MG63 (cell line): ENCODE measurements at places on chromosomes 2 and 18. TPM values are rescaled to one million over a fixed set of nuclear protein-coding genes. Genes with fewer than 3 reads are reported as not detected.

GRCh38 chr18:11987527-11987926 is 6.2 kb downstream of the IMPA2 start:
- DNase-seq: no peak

GRCh38 chr2:235139956-235140800 is 188.4 kb downstream of the SH3BP4 start:
- no peak for DNase-seq

- no peak for DNase-seq
Measured at GRCh38 chr2:85659324-85659981, 8.5 kb downstream of the SFTPB start.

DNA sequence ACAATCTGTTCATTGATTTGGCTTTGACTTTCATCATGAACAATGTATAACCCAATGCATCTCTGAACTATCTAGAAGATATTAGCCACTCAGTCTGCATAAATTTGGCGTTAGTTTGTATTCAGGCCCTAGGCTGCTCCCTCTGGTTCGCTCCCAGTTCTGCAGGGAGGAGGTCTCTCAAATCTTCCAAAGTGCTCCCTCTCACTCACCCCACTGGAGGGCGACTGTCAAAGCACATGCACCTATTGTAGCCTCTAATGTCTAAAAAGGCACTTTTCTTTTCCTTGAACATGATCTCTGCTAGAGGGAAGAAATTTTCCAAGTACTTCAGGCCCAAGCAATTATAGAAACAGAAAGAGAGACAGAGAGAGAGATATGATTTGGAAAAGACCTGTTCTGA is 291.5 kb downstream of the TDRD15 start:
- no peak for DNase-seq

Gene IKZF2
- total RNA-seq: 2.5 and 5.2 TPM in 2 replicates

- DNase-seq: no peak
Measured at GRCh38 chr2:225065882-225066281, 23.6 kb upstream of the DOCK10 start.

- DNase-seq: no peak
Measured at GRCh38 chr2:241802421-241803318, 6.3 kb upstream of the NEU4 start.

DNA sequence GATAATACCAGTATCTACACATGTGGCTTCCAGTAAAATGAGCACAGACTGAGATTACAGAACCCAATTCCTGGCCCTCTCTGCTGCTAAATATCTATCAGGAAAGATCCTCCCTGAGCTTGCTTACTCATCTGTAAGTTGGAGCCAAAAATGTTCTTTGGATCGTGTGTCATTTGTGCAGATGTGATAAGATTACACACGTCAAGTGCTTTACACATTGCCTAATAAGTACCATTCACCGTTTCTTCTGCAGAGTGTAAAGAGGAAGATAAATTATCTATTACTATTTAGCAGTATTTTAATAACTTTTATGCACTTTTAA is 23.2 kb upstream of the SLC20A1 start:
- DNase-seq: peak; percentile 53

- DNase-seq: no peak
Measured at GRCh38 chr2:157831573-157832315, 44.4 kb downstream of the ACVR1 start.
